ENCODE measurements at places on chromosomes 11 and 22.

DNA sequence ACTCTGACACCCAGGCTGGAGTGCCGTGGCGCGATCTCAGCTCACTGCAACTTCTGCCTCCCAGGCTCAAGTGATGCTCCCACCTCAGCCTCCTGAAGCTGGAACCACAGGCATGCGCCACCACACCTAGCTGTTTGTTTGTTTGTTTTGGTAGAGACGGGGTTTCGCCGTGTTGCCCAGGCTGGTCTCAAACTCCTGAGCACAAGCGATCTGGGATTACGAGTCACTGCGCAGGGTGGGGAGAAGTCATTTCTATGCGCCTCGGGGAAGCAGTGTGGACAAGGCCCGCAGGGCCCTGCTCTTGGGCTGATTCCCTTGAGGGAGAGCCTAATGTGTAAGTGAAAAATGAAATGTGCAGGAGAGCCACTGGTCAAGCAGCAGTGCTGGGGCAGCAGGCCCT, 19.6 kb upstream of the SEPTIN5 start:
- DNase-seq, result no peak

DNA sequence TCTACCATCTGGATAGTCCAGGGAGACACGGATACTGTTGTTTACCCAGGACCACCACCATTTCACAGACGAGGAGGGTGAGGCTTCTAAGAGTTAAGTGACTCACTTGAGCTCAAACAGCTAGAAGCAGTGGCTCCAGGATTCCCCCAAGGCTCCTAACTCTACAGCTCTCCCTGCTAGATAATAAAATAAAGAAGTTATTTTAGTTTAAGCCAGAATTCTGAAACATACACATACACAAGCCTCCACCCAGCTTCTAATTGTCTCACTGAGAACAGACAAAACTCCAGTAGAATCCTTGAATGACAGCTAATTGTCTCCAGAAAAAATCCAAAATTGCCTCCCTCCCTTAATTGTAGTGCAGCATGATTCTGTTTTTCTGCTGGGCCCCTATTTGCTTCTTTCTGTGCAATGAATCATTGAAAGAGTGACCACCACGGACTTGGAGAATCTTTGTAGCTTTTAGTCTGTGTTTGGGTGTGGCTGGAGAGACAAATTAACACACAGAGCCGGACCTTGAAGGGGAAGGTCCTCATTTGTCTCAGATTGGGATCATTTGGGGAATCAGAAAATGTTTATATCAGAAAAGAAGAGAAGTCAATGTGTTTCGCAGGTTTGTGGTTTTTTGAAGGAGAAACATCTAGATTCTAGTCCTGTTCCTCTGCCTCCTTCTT, 64.9 kb downstream of the COMMD9 start:
- DNase-seq, result no peak

DNA sequence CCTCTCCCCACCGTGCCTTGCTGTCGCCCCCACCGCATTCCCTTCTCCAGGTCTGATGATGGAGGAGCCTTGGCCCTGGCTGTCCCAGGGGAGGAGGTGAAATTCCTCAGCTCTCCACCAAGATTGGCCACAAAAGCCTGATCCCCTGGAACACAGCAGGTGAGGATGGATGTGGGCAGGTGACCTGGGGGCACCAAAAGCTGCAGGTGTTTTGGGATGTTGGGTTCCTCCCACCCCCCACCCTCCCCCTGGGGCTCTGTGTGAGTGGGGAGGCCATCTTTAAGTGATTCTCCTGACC, 639 bp downstream of the TRIOBP start:
- no peak for DNase-seq

GRCh38 chr11:80873310-80873999, 1432.6 kb upstream of the TENM4 start:
- no peak for DNase-seq

GRCh38 chr22:30953206-30953605, 15.4 kb downstream of the MORC2 start:
- no peak for DNase-seq

DNA sequence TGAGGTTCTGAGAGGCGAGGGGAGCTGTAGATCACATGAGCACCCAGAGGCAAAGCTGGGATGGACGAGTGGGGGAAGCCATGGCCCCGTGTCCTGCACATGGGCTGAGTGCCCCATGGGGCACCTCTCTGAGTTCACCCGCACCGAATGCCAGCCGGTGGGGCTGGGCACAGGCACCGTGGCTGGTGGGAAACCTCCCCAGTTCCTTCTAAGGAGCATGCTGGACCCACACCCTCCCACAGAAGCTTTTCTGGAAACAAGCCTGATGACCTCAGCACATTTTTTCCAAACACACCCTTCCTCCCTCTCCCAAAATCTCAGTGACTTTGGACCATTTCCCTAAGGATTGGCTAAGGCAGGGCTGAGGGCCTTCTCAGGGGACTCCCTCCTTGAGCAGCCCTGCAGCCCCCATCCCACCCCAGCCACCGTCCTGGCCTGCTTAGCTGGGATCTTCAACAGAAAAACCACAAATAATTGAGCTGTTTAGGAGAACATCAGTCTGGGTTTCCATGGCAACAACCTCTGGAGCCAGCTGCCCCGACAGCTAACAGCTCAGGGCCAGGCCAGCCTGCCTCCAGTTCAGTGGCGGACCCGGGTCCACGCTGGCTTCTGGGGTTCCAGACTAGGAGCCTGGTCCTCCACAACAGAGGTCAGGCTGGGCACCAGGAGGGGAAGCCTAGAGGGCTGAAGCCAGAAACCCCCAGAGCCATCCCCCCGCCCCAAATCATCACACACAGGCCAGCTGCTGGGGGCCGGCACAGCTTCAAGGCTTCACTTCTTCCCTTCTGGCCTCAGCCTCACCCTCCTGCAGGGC, 18.1 kb upstream of the LINC01488 start:
- DNase-seq, result no peak

- DNase-seq, result no peak
These were observed 48.8 kb upstream of the ZC3H12C start for GRCh38 chr11:110044226-110044968.

- no peak for DNase-seq
These were observed 26.5 kb upstream of the SOX6 start for GRCh38 chr11:16382638-16383380.

DNA sequence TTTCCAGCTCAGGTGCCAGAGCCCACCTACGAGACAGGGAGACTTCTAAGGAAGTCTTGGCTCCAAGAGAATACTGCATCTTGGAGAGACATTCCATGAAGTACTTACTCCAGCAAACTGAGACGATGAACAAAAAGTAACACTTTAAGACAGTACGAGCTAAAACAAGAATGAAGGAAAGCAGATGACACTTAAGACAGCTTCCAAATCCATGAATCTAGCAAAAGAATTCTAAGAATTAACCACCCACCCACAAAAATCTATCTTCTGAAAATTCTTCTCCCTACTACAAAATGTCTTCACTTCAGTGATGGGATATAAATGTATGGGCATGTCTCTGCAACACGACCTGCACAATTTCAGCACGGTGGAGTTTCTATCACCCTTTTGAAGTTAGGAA, 132.9 kb downstream of the C11orf58 start:
- no peak for DNase-seq

DNA sequence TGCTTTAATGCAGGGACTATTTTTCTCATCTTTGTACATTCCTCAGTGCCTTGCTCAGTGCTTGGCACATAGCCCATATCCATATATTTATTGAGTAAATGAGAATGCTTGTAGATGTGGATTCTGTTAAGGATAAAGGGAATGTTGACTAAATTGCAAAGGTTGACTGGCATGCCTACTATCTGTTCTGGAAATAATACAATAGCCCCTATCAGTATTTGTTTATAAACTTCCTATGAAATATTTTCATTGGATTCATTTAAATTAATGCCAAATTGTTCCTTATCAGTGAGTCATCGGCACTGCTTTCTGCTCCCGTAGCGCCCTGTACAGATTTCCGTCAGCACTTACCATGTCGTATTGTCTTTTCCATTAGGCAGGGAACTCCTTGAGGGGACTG, 8.0 kb downstream of the RNF121 start:
- no peak for DNase-seq

DNA sequence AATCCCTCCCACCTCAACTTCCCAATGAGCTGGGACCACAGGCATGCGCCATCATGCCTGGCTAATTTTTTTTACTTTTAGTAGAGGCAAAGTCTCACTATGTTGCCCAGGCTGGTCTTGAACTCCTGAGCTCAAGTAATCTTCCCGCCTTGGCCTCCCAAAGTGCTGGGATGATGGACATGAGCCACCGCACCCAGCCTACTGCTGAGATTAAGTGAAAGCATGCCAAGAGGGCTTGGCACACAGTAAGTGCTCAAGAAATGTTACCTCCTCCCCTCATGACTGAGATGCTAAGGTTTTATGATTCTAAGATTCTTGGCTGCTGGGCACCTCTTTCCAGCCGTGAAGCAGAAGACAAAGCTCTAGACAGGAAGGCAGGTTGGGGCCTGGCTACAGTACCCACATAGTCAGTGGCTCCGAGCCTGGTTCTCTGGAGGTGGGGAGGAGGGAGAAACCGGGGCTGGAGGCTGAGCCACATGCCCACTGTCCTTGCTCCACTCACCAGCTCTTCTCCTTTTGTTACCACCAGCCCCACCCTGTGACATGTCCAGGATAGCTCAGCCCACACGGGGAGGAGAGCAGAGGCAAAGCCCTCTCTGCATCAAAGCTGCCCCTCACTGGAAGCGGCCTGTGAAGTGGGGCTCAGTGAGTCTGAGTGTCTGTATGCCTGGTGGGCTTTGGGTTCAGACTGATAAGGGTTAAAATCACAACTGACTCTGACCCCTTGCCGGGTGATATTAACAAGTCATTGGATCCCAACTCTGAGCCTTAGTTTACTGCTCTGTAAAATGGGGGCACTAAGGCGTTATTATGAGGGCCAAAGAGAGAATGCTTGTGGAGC, 12.9 kb downstream of the ARHGEF17 start:
- DNase-seq, result no peak

GRCh38 chr11:65627202-65627601, 10.7 kb upstream of the SIPA1 start:
- DNase-seq, result no peak

GRCh38 chr11:74311352-74311926, at the start of gene P4HA3:
P4HA3 (minus strand) TSS chr11:74311640; CDS start chr11:74311611, 29 bp downstream.
- peak; percentile 60 for DNase-seq
